ENCODE measurements at places on chromosomes 1 and 21.

- DNase-seq: no peak
Measured at GRCh38 chr1:156705321-156705917, at the start of gene CRABP2. CRABP2 (minus strand) TSS chr1:156705583; CDS start chr1:156705446, 137 bp downstream.

DNA sequence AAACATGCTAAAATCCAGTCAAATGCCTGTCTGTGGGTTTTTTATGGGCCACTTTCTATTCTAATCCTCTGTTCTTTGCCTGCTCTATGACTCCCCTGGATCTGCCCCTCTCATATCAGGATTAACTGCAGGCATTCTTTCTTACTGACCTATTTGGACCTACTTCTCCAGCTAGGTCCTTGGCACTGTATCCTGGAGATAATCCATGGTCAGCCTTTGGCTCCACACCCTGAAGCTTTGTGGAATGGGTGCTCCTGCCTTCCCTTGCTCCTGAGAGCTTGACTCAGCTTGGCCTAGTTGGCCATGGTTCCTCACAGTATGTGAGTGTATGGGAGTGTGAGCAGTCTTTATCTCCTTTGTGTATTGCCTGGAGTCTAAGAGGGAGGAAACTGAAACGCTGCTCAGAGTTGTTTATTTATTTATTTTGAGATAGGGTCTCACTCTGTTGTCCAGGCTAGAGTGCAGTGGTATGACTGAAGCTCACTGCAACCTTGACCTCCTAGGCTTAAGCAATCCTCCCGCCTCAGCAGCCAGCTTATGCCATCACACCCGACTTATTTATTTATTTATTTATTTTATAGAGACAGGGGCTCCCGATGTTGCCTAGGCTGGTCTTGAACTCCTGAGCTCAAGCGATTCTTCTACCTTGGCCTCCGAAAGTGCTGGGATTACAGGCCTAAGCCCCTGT, 28.7 kb upstream of the CDC14A start:
- no peak for DNase-seq

- no peak for DNase-seq
Measured at GRCh38 chr1:220298470-220299205, 26.4 kb upstream of the RAB3GAP2 start.

DNA sequence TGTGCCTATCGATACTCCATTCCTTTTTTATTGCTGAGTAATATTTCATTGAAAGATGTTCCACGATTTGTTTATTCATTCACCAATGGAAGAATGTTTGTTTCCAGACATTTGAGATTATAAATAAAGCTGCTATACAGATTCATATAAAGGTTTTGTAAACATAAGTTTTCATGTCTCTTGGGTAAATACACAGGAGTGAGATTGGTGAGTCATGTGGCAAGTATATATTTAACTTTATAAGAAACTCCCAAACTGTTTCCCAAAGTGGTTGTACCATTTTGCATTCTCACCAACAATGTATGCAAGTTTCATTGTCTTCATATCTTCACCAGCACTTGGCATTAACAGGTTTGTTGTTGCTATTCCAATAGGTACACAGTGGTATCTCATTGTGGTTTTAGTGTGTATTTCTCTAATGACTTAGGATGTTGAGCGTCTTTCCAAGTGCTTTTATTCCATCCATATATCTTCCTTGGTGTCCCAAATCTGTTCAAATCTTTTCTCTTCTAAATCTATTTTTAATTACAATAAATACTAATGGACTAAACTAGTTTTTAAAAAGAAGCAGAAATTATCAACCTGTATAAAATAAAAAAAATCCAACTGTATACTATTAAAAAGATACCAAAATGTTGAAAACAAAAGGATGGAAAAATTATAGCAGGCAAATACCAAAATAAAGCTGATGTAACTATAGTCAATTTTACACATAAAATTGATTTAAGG, 6.6 kb downstream of the SLC9C2 start:
- no peak for DNase-seq

DNA sequence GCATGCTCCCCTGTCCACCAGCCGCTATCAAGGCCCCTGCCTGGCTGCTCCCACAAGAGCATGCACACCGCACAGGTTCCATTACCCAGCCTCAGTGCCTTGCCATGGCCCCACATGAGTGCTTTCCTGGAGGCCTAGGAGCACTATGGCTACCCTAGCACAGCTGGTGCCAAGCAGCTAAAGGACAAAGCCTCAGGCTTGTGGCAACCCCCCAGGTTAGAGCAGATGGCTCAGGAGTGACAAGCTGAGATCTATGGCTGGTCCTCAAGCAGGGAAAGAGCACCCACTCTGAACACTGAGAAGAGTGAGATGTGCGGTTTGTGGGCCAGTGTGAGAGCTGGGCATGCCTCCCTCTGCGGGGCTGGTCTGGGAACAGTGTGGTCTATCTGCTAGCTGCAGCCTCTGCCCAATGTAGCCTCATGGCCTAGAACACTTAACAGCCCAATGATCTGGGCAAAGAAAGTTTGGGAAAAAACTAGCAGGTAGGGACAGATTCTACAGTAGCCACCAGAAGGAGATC, 129.8 kb downstream of the VAV3 start:
- no peak for DNase-seq

- no peak for DNase-seq
Measured at GRCh38 chr1:6412896-6413295, 6.8 kb downstream of the HES2 start.

- DNase-seq: no peak
Measured at GRCh38 chr1:161299347-161299746, 10.4 kb downstream of the MPZ start.

Data from esophagus squamous epithelium (tissue), 5 donors.